ENCODE measurements at places on chromosomes 2 and 18.

GRCh38 chr2:207315131-207315530 is 149.4 kb upstream of the KLF7 start:
- no peak for DNase-seq

GRCh38 chr2:3396920-3397559 is 17.5 kb downstream of the TRAPPC12 start:
- no peak for DNase-seq

DNA sequence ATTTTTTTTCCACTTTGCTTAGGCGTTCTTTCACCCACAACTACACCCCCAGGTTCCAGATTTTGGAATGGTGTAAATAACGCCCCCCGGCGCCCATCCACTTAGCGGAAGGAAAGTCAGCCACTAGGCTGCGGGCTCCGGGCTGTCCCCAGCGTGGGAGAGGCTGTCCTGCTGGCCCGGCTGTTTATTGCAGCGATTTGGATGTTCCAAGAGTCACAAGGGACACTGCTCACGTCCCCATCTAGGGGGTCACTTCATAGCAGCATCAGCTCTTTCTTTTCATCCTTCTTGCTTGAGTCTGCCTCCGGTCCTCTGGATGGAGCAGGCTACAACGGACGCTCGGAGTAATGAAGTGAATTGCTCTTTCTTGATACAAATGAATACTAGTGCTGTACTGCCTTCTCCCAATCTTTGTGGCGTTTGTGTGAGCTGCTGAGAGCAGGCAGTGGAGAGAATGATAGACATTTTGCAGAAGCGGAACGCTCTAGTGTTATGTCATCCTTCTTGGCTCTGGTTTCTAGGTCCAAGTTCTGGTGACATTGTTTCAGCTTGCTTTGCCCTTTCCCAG is 50.7 kb upstream of the PAIP2B start:
- peak; percentile 49 for DNase-seq

DNA sequence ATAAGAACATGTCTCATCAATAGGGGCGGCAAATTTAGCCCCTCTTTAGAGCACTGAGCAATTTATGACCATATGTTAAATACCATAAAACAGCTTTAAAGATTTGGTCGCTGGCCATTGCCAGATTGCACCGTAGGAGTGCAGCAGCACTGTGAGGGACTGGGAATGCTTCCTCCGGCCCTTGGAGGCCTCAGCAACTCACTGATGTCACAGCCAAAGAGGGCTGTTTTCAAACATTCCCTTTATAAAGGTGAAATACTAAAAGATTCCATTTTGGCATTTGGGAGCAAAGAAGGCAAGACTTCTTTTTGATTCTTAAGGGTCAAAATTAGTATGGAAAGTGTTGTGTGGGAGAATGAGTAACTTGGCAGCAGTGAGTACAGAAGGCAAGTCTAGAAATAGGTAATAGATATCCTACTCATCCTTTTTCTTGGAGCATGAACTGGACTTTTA is 63.7 kb downstream of the BABAM2 start:
- no peak for DNase-seq

DNA sequence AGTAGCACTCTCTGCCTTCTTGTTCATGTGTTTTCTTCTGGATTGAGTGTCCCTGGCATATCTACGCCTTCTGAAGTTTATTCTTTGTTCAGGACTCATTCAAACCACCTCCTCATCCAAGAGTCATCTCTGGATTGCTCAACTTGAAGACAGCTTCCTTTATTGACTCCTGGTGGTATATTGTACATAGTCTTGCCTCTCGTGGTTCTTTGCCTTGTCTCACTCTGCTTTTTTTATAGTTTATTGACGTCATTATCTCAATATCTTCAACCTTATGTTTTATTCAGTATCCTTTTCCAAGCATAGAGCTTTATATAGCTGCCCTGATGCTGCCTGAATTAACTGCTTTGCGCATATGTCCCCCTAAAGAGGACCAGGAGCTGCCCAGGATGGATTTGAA is 161.7 kb downstream of the INSIG2 start:
- peak; percentile 4 for DNase-seq
